ENCODE measurements at places on chromosomes 7 and 10.

DNA sequence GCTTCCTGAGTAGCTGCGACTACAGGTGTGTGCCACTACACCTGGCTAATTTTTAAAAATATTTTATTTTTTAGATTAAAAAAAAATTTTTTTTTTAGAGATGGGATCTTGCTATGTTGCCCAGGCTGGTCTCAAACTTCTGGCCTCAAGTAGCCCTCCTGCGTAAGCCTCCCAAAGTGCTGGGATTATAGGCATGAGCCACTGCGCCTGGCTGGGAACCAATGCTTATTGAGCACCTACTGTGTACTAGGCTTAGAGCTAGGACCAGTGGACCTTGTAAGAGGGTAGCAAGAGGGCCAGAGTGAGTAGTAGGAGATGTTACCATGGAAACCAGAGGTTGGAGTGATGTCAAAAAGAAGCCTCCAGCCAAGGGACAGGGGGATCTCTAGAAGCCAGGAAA, 31.2 kb downstream of the COL26A1 start:
- H3K27ac ChIP-seq: no peak overlapping the region
- no peaks in the 10 kb centered on the region for H3K4me1 ChIP-seq
- peaks cover 82% of the 10 kb centered on the region for H3K27me3 ChIP-seq
- no peaks in the 10 kb centered on the region for H3K36me3 ChIP-seq

- H3K27ac ChIP-seq: no peak overlapping the region
- H3K4me3 ChIP-seq: no peak overlapping the region
- peaks cover 4% of the 10 kb centered on the region for H3K27me3 ChIP-seq
- ATAC-seq: no peak
- H3K36me3 ChIP-seq: no peaks in the 10 kb centered on the region
- no peaks in the 10 kb centered on the region for H3K4me1 ChIP-seq
These were observed 14.4 kb upstream of the TRUB1 start for GRCh38 chr10:114923551-114923950.

GRCh38 chr10:111516144-111516543, 439.3 kb downstream of the ADRA2A start:
- peaks cover 3% of the 10 kb centered on the region for H3K27me3 ChIP-seq
- no peaks in the 10 kb centered on the region for H3K4me1 ChIP-seq
- H3K27ac ChIP-seq: no peak overlapping the region
- no peak overlapping the region for H3K4me3 ChIP-seq

GRCh38 chr7:127900141-127900540, 131.1 kb downstream of the LRRC4 start:
- H3K36me3 ChIP-seq: no peaks in the 10 kb centered on the region
- no peaks in the 10 kb centered on the region for H3K27me3 ChIP-seq
- H3K4me3 ChIP-seq: no peak overlapping the region
- no peaks in the 10 kb centered on the region for H3K4me1 ChIP-seq

- no peak overlapping the region for H3K27ac ChIP-seq
- no peak for ATAC-seq
- H3K4me1 ChIP-seq: peaks cover 58% of the 10 kb centered on the region
These were observed 18.5 kb upstream of the TNS3 start for GRCh38 chr7:47600199-47601118.

DNA sequence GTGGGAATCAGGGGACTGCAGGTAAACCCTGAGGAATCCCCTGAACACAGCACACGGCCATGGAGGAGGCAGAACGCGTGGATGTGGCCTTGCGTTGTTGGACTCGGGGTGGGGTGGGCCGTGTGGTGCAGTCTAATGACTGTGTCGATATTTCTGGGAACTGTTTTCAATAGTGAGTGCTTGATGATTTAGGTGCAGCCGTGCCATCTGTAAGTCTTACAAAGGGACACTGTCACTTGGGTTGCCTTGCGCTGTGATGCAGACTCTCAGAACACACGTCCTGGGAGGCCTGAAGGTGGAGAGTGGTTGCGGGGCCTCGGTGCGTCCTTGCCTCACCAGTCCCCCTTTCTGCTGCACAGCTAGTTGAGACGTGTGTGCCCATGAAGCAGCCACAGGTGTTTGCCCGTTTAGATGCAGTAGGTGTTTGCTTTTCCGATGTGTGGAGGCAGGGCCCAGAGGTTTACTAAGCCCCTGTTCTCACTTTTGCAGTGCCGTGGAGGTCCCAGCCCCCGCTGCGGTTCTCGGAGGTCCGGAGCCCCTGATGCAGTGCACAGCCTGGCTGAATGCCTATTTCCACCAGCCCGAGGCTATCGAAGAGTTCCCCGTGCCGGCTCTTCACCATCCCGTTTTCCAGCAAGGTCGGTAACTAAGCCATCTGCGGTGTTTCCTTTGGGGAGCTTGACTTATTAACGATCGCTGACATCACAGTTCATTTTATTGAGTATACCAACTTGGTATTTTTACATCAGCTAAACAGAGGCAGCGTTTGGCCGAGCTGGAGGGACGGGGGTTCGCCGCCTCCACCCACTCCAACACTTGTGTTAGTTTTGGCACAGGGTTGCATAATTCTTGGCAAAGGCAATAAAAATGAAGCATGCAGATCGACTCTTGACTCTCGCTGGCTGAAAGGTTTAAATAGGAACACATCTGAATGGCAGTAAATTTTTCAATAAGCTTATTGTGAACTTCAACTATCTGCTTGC, 240.7 kb downstream of the MGMT start:
- H3K27me3 ChIP-seq: no peaks in the 10 kb centered on the region
- no peaks in the 10 kb centered on the region for H3K4me1 ChIP-seq
- H3K36me3 ChIP-seq: no peaks in the 10 kb centered on the region
- H3K4me3 ChIP-seq: no peak overlapping the region
- no peak overlapping the region for H3K27ac ChIP-seq

DNA sequence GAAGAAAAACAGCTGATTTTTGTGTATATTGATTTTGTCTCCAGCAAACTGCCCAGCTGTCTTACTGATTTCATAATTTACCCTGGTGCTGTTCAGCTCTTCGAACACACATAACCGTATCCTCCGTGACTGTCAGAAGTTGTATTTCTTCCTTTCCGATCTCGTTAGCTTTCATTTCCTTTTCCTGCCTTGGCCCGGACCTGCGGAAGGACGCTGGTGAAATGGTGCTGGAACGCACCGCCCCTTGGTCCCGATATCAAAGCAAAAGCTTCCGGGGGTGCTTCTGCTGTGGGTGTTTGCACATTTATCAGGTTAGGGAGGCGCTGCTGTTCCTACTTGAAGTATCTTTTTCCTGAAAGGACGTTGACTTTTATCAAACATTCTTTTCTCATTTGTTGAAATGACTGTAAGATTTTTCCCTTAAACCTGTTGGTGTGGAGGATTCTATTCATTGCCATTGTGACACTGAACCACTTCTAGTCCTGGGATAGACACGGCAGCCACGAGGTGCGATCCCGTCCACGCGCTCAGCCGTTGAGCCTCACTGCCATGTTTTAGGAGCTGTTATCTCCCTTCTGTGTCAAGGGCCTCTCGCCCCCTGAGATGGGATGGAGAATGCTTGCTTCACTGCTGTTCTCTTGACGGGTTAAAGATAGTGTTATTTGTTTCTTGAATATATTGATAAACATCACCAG, 72.6 kb downstream of the FOXL3 start:
- H3K27me3 ChIP-seq: peaks cover 63% of the 10 kb centered on the region
- no peaks in the 10 kb centered on the region for H3K36me3 ChIP-seq
- no peak for ATAC-seq
- H3K4me1 ChIP-seq: no peaks in the 10 kb centered on the region
- H3K27ac ChIP-seq: no peak overlapping the region

- ATAC-seq: peak; percentile 86
- H3K4me1 ChIP-seq: peaks cover 77% of the 10 kb centered on the region
- no peak overlapping the region for H3K4me3 ChIP-seq
- peak overlapping the region; percentile 12 for H3K27ac ChIP-seq
- H3K27me3 ChIP-seq: no peaks in the 10 kb centered on the region
These were observed 35.3 kb downstream of the CHST3 start for GRCh38 chr10:71999360-72000072.

- ATAC-seq: no peak
- H3K27me3 ChIP-seq: no peaks in the 10 kb centered on the region
These were observed 85.5 kb downstream of the GLRX3 start for GRCh38 chr10:130221456-130222375.

GRCh38 chr10:133457100-133457841, 3.5 kb downstream of the SCART1 start:
- ATAC-seq: no peak
- peaks cover 46% of the 10 kb centered on the region for H3K36me3 ChIP-seq
- H3K27me3 ChIP-seq: no peaks in the 10 kb centered on the region
- no peak overlapping the region for H3K27ac ChIP-seq
- H3K4me3 ChIP-seq: no peak overlapping the region

GRCh38 chr7:127665922-127666321, 13.9 kb downstream of the SND1 start:
- no peaks in the 10 kb centered on the region for H3K36me3 ChIP-seq
- H3K27me3 ChIP-seq: no peaks in the 10 kb centered on the region
- no peak for ATAC-seq
- no peak overlapping the region for H3K4me3 ChIP-seq
- no peak overlapping the region for H3K27ac ChIP-seq

- H3K27ac ChIP-seq: no peak overlapping the region
- H3K4me1 ChIP-seq: no peaks in the 10 kb centered on the region
- ATAC-seq: peak; percentile 46
These were observed 90.4 kb upstream of the FAM171A1 start for GRCh38 chr10:15461353-15462108.

GRCh38 chr10:109427411-109427810, 495.9 kb downstream of the XPNPEP1 start:
- H3K27me3 ChIP-seq: no peaks in the 10 kb centered on the region
- H3K4me1 ChIP-seq: no peaks in the 10 kb centered on the region
- H3K27ac ChIP-seq: no peak overlapping the region
- H3K36me3 ChIP-seq: no peaks in the 10 kb centered on the region
- no peak for ATAC-seq
